Hippocampal formation (tissue), 2 donors: ENCODE measurements at places on chromosomes 6 and 20.

GRCh38 chr20:29079769-29080690 is 2177.4 kb upstream of the DEFB115 start:
- DNase-seq: no peak

DNA sequence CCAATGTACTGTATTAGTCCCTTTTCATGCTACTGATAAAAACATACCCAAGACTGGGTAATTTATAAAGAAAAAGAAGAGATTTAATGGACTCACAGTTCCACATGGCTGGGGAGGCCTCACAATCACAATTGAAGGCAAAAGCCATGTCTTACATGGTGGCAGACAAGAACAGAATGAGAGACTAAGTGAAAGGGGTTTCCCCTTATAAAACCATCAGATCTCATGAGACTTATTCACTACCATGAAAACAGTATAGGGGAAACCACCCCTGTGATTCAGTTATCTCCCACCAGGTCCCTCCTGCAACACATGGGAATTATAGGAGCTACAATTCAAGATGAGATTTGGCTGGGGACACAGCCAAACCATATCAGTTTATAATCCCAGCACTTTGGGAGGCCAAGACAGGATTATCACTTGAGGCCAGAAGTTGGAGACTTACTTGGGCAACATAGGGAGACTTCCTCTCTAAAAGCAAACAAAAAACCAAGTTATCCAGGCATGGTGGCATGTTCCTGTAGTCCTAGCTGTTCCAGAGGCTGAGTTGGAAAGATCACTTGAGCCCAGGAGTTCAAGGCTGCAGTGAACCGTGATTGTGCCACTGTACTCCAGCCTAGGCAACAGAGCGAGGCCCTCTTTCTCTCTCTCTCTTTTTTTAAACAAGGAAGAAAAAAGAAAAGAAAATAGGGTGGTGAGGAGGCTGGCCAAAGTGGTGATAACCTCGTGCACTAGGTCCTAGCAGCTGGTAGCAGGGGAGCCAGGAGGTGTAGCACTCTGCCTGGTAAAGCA is 22.9 kb upstream of the DDR1 start:
- no peak for DNase-seq

DNA sequence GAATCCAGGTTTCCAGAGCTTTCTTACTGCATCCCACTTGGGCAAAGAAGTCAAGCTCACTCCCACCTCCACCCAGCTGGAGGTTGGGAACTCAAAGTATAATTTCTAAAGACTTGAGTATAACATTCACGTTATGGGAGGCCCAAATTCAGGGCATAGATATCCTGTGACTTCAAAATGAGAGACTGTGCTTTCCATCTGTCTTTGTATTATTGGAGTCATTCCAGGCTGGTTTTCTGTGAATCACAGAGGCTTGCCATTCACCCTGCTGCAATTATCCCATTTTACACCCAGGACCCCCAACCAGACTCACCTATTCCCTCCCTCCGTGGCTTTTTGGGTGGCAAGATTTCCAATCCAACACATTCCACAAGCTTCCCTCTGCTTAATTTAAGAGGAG is 19.3 kb upstream of the SRC start:
- no peak for DNase-seq

- DNase-seq: no peak
Observed at GRCh38 chr6:151269321-151269995, 29.7 kb downstream of the AKAP12 start.

GRCh38 chr6:26230351-26230750 is 134.6 kb upstream of the BTN3A2 start:
- DNase-seq: no peak

DNA sequence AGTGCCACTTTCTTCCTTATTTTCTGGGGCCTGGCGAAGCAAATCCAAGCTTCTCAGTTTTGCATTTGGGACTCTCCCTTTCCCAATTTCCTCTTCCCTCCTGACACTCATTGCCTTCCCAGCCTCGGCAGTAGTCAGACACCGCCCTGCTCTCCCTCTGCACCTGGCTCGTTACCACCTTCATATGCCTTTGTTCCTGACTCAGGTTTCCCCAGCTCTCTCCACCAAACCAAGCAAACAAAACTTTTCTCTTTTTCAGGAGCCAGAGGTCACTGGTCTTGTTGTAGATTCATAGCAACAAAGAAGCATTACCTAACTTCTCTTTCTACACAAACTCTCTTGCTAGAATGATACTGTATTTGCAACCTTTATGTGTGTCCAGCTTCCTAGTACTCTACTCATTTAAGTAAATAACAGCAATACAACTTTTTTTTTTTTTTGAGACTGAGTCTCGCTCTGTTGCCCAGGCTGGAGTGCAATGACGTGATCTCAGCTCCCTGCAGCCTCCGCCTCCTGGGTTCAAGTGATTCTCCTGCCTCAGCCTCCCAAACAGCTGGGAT is 9.0 kb upstream of the ZC3H12D start:
- DNase-seq: no peak

DNA sequence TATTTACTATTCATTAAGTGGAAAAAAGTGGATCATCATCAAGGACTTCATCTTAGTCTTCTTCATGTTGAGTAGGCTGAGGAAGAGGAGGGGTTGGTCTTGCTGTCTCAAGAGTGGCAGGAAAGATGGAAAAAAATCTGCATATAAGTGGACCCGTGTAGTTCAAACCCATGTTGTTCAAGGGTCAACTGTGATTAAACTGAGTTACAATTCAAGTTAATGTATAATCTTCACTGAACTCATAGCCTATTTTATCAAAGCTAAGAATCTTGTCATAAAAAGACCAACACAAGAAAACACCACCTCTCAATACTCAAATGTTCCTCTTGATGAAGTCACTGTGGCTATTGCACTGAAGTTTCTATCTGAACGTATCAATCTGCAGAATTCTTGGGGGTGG is 260.2 kb downstream of the FNDC1 start:
- DNase-seq: no peak

DNA sequence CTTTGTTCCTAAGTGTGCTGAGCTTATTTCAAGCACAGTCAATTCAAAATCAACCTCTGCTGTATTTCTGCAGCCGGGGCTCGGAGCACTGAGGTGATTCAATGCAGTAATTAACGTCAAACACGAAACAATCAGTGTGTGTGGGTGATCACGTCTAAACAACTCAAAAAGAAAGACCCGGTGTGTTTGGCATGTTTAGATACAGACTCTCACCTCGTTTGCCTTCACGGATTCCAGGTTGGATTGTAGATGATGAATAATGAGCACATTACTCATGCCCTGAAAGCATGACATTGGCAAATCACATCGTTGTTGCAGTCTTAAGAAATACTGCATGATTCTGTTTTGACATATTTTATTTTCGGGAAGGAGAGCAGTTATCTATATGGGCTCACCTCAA is 231.0 kb downstream of the QKI start:
- no peak for DNase-seq

DNA sequence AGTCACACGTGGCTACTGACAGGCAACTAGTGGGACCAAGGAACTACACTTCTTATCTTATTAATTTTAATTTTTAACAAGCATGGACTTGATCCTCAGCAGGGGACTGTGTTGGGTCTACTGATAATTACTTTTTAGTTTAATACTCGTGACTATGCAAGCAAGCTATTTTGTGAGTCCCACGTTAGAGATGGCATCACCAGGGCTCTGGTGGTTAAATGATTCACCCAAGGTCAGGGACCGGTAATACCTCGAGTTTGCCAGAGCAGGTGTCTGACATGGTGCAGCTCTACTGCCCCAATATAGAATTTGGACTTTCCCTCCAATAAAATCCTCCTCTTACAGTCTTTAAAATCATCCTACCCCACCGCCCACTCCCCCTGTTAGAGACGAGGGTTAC is 98.6 kb upstream of the RIN2 start:
- DNase-seq: no peak

GRCh38 chr6:157570752-157571151 is 189.8 kb downstream of the ZDHHC14 start:
- no peak for DNase-seq

GRCh38 chr20:5155404-5155803 is 28.6 kb downstream of the CDS2 start:
- DNase-seq: no peak
